ENCODE measurements at places on chromosomes 2 and 18. TPM values are rescaled to one million over a fixed set of nuclear protein-coding genes. Genes with fewer than 3 reads are reported as not detected.

Gene TTN
- 5.0 TPM for total RNA-seq

Gene ALK
- 1.1 TPM for total RNA-seq

Gene LOXHD1
- 0.15 TPM for total RNA-seq

Gene GPN1
- 21.7 TPM for total RNA-seq

Gene AAMP
- total RNA-seq, result 155 TPM

Gene FEV
- not detected for total RNA-seq

Gene SP5
- not detected for total RNA-seq

Gene CRACDL
- 1.2 TPM for total RNA-seq

Gene UGT1A1
- total RNA-seq, result not detected

Gene SAG
- total RNA-seq, result not detected

Gene SPC25
- total RNA-seq, result not detected

Gene TCF23
- total RNA-seq, result not detected

Gene DSG2
- 3.8 TPM for total RNA-seq

Gene APCDD1
- 37.6 TPM for total RNA-seq
